GM23248 (cell line): ENCODE measurements at places on chromosomes 5 and 9. TPM values are rescaled to one million over a fixed set of nuclear protein-coding genes. Genes with fewer than 3 reads are reported as not detected.

Gene GALNT12
- 0.74 and 1.5 TPM in 2 replicates for polyA plus RNA-seq

Gene DAPK1
- 0.80 and 1.6 TPM in 2 replicates for polyA plus RNA-seq

Gene CXCL14
- polyA plus RNA-seq = 0.63 and 0.88 TPM in 2 replicates

Gene CBY3
- polyA plus RNA-seq = 0.43 and 0.60 TPM in 2 replicates

Gene PCDHGB5
- 15.0 and 15.7 TPM in 2 replicates for polyA plus RNA-seq

DNA sequence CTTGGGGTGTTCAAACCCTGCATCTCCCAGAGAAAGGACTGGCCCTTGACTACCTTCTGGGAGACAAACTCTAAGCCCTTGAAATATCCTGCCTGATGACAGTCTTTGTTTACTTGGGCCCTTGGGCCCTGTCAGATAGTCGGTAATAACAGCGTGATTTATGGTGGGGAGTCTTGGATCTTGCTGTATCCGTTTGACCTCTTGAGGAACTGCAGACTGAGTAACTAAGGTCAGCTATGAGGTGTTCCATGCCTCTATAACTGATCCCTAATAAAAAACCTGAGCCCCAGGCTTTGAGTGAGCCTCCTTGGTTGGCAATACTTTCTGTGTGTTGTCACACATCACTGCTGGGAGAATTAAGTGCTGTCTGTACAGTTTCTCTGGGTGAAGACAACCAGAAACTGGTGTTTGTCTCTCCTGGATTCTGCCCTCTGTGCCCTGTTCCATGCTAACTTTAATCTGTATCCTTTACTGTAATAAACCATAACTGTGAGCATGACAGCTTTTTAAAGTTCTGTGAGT, 56.2 kb upstream of the ANKRD33B start:
- DNase-seq = peak; percentile 27

DNA sequence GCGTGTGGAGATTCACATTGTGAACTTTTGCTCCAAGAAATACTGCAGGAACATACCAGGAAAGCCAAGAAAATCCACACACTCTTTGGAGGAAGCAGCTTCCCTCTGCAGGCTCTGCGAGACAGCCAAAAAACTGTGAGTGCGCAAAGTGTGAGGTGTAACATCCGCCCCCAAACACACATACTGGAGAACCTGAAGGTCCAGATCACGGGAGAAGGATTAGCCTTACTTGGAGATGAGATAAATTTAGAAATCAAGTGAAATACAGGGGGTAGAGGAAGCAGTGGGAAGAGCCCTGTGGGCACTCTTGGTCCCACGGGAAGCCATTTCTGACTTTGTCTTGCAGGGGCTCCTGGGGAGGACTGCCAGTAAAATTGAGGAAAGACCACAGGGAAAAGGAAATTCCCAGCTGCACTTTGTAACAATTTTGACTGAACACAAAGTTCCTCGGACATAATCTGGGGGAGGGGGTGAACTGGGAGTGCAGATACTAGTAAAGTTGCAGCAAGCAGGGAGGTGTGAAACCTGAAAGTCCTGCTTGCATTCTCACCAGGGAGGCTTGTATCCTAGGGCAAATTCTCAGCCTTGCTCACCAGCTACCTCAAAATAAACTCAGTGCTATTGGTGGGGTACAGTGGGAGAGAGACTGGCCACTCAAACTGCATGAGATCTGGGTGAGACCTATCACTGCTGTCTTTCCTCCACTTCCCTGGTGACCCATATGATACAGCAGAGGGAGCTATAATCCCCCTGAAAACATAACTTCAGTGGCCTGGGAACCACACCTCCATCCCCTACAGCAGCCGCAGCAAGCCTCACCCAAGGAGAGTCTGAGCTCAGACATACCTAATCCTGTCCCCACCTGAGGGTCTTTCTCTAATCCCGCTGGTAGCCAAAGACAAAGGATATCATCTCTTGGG, 109.1 kb downstream of the ALDH1A1 start:
- DNase-seq = no peak

DNA sequence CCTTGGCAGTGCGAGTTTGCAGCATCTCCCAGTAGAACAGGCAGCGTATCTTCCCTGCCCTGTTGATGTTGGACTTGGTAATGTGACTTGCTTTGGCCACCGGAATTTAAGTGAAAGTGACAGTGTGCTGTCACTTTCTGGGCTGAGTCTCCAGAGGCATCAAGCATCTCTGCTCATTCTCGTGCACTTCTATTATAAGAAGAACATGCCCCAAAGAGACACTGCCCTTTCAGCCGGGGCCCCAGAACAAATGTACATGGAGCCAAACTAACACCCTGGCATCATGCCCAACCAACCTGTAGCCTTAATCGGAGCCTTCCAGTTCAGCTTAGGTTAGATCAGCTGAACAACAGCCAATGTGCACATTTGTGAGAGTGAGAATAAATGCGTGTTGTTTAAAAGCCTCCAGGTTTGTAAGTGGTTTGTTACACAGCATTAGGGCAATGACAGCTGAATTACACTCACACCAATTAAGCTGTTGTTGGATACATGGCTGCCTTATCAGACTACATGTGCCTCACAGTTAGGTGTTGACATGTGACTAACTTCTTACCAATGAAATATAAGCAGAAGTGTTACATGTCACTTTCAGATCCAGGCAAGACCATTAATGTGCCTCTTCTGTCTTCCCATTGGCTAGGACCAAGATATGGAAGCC, 22.1 kb upstream of the FRMD3 start:
- no peak for DNase-seq

DNA sequence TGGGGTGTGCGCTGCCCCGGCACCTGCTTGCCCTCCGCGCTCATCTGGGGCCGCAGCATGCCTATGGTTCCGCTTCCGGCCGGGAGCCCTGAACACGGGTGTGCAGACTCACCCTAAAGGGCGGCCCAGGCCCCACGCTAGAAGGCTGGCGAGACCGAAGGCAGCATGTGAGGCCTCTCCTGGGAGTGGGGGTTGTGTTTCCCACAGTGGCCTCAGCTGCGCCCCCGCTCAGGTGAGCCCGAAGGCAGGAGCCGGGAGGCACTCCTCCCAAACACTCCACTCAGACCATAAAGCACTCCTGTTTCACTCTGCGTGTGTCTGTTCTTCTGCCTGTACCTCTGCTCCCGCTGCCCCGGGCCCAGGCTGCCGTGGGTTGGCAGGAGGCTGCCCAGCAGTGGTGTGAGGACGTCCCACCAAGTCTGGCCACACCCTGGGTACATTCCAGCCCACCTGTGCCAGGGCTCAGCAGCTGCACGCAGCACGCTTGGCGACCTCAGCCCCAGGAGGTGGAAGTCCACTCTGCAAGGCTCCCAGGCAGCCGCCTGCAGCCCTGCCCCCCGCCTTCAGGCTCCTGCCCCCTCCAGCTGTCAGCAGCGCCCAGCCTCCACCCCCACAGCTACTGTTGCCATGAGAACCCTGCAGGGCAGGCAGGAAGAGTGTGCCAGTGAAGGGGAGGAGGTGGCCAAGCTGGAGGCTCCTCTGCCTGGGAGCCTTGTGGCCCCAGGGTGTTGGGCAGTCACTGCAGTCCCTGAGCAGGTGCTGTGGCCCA, 1.2 kb upstream of the AJM1 start:
- peak; percentile 73 for DNase-seq

DNA sequence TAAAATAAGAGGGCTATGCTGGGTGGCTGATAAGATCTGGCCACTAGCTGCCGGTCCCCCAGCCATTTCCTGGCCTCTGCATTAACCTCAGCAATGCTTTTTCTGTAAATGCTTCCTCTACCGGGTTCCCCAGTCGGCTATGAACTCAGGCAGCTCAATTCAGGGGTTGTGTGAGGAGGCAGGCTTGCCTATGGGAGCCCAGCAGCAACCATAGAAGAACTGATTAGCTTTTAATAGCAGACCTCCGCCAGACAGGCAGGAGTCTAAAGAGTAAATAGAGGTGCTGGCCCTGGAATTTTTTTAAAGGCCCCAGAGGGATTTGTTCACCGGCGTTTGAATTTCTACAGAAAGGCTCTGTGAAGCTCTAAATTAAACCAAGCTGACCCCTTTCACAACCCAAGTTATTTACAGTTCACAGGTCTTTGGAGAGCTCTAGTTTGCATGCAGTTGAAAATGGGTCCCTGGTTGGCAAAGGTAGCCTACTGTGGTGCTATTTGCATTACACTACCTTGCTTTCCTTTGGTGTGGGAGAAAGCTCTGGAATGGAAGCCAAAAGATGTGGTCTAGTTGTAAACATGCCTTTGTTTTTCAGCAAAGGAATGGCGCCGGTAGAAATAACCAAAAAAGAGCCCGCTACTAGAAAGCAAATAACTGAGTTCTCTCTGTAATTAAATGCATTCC, 289.7 kb upstream of the SEMA6A start:
- DNase-seq = no peak

- DNase-seq = peak; percentile 46
These were observed 3.6 kb downstream of the RPL12 start for GRCh38 chr9:127447416-127448111.

- no peak for DNase-seq
These were observed 197.3 kb downstream of the ARL15 start for GRCh38 chr5:54113060-54113459.

DNA sequence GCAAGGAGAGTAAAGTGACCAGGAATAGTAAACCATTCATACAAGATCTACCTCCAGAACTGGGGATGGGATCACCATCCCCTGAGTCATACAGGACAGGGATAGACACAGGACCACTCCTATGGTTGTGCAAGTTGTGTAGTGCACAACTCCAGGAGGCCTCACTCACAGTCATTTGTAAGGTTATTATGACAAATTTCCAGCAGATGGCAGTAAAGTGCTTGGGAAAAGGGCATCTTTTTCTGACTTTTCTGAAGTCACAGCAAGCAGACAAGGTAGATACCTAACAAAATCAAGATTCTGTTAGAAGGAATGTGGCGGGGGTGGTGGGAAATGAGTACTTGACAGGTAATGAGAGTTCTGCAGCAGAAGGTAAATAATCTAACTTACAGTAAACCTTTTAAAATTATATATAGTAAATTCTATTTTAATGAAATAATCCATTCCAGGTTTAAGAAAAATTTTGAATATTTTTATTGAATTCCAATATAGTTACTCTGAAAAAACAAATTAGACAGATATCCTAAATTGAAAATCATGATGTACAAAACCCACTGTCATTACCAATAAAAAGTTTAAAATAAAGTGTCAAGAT, 16.7 kb upstream of the KIF27 start:
- DNase-seq = peak; percentile 74
